ENCODE measurements at places on chromosomes 7 and 10. TPM values are rescaled to one million over a fixed set of nuclear protein-coding genes. Genes with fewer than 3 reads are reported as not detected.

GRCh38 chr10:69996611-69997010 lies 56.0 kb upstream of the MACROH2A2 start:
- DNase-seq = no peak
- no peaks in the 10 kb centered on the region for H3K36me3 ChIP-seq
- H3K27ac ChIP-seq = no peak overlapping the region
- no peaks in the 10 kb centered on the region for H3K4me1 ChIP-seq
- no peak overlapping the region for H3K4me3 ChIP-seq
- H3K27me3 ChIP-seq = peaks cover 2% of the 10 kb centered on the region

- no peak overlapping the region for H3K4me3 ChIP-seq
- H3K4me1 ChIP-seq = no peaks in the 10 kb centered on the region
- no peak for DNase-seq
- H3K27ac ChIP-seq = no peak overlapping the region
- H3K27me3 ChIP-seq = no peaks in the 10 kb centered on the region
- no peaks in the 10 kb centered on the region for H3K36me3 ChIP-seq
Measured at GRCh38 chr10:35797187-35797586, 155.1 kb upstream of the FZD8 start.

DNA sequence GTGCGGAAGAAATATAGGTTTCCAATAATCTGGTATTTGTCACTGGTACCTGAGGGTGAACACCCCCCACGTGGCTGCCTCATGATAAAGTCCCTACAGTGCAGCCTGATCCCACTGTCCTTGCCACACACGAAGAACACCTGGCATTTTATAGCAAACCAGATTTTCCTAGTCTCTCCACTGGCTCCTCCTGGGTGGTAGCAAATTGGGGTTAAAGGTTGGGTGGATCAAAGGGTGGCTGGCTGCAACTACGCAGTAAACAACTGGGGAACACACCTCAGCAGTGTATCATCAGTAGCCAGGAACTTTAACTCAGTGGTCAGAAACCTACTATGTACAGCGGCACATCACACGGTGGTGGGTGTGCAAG lies 10.3 kb downstream of the SEPHS1 start:
- no peak for DNase-seq
- peaks cover 10% of the 10 kb centered on the region for H3K36me3 ChIP-seq
- peaks cover 9% of the 10 kb centered on the region for H3K4me1 ChIP-seq

DNA sequence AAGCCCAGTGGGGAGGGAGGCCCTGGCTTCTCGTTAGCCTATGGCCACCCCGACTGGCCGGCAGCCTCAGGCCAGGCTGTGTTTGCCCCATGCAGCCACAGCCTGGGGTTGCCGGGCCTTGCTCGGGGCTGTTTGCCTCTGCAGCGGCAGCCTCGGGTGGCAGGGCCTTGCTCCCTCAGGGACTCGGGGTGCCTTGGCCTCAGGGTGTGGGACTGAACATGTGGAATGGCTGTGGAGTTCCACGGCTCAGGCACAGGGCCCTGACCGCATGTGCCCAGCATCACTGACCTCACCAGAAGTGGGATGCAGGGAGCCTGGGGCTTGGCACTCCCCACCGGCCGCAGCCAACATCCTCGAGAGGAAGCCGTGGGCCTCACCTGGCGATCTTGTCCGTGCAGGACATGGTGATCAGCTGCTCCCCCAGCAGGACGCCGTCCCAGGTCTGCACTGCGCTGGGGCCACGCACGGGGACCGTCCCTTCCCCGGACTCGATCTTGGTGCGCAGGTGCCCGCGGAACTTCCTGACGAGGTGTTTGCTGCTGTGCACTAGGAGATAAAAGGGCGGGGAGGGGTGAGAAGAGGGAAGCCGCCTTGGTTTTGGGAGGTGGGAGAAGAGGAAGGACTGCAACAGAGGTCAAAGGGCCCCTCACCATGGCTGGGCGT lies 160.5 kb downstream of the WDR37 start:
- no peak overlapping the region for H3K27ac ChIP-seq
- H3K36me3 ChIP-seq = no peaks in the 10 kb centered on the region
- H3K4me3 ChIP-seq = no peak overlapping the region

GRCh38 chr7:115864082-115864481 lies 166.5 kb downstream of the TFEC start:
- no peaks in the 10 kb centered on the region for H3K36me3 ChIP-seq
- no peaks in the 10 kb centered on the region for H3K4me1 ChIP-seq
- H3K4me3 ChIP-seq = no peak overlapping the region
- H3K27me3 ChIP-seq = no peaks in the 10 kb centered on the region

Gene PRKAR2B
- total RNA-seq = 4.0 TPM

Gene ARHGAP19
- 22.6 TPM for total RNA-seq

GRCh38 chr10:121900443-121901174 lies 27.2 kb downstream of the ATE1 start:
- no peak overlapping the region for H3K27ac ChIP-seq
- peaks cover 22% of the 10 kb centered on the region for H3K36me3 ChIP-seq
- DNase-seq = no peak
- no peaks in the 10 kb centered on the region for H3K27me3 ChIP-seq

GRCh38 chr7:38154278-38154677 lies 23.8 kb upstream of the STARD3NL start:
- H3K27ac ChIP-seq = no peak overlapping the region
- DNase-seq = no peak
- no peaks in the 10 kb centered on the region for H3K36me3 ChIP-seq
- H3K4me1 ChIP-seq = no peaks in the 10 kb centered on the region
- H3K4me3 ChIP-seq = no peak overlapping the region
- no peaks in the 10 kb centered on the region for H3K27me3 ChIP-seq

DNA sequence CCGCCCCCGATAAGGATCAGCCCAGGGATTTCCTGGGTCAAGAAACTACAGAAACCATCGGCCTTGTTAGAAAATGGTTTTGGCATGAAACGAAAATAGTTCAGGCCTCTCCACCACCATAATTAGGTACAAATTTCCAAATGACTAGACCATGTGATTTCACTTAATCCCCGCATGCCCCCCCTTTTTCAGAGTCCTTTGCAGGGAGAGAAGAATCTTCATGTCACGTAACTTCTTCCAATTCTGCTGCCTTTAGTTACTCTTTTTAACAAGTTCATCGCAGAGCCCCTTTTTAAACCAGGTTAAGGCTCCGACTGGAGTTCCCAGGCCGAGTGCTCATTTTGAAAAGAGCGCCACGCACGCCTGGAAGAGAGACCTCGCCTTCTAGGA lies 3.4 kb downstream of the PDGFA start:
- H3K4me3 ChIP-seq = no peak overlapping the region
- H3K4me1 ChIP-seq = peaks cover 33% of the 10 kb centered on the region
- no peaks in the 10 kb centered on the region for H3K36me3 ChIP-seq
- no peak for DNase-seq
- peaks cover 18% of the 10 kb centered on the region for H3K27me3 ChIP-seq

Gene CCDC136
- 10.9 TPM for total RNA-seq

Gene LRRC72
- not detected for total RNA-seq

Gene PKD1L1
- 0.38 TPM for total RNA-seq

- H3K4me1 ChIP-seq = peaks cover 16% of the 10 kb centered on the region
- no peak for DNase-seq
- H3K27me3 ChIP-seq = no peaks in the 10 kb centered on the region
- H3K4me3 ChIP-seq = no peak overlapping the region
- H3K36me3 ChIP-seq = no peaks in the 10 kb centered on the region
Measured at GRCh38 chr7:21966271-21966670, 20.6 kb upstream of the CDCA7L start.

Gene DUSP5
- 98.9 TPM for total RNA-seq

Gene ABCA13
- total RNA-seq = 0.09 TPM

Gene PRPS1L1
- not detected for total RNA-seq

- no peak overlapping the region for H3K27ac ChIP-seq
- H3K4me1 ChIP-seq = no peaks in the 10 kb centered on the region
- DNase-seq = no peak
Measured at GRCh38 chr10:121243609-121244241, 354.5 kb downstream of the FGFR2 start.

GRCh38 chr7:155816996-155817395 lies 4.7 kb upstream of the SHH start:
- peaks cover 5% of the 10 kb centered on the region for H3K4me1 ChIP-seq
- H3K27ac ChIP-seq = no peak overlapping the region
- H3K27me3 ChIP-seq = peaks cover 2% of the 10 kb centered on the region
- no peak overlapping the region for H3K4me3 ChIP-seq
- H3K36me3 ChIP-seq = no peaks in the 10 kb centered on the region

Gene WEE2
- total RNA-seq = 0.16 TPM

- H3K27ac ChIP-seq = no peak overlapping the region
- no peak for DNase-seq
- no peaks in the 10 kb centered on the region for H3K27me3 ChIP-seq
- no peak overlapping the region for H3K4me3 ChIP-seq
Measured at GRCh38 chr10:73858013-73858708, 16.2 kb downstream of the CAMK2G start.

- no peak overlapping the region for H3K27ac ChIP-seq
- no peak for DNase-seq
- H3K4me1 ChIP-seq = no peaks in the 10 kb centered on the region
- H3K36me3 ChIP-seq = peaks cover 57% of the 10 kb centered on the region
Measured at GRCh38 chr7:107917763-107918651, 27.0 kb downstream of the DLD start.

- H3K27ac ChIP-seq = no peak overlapping the region
- H3K27me3 ChIP-seq = no peaks in the 10 kb centered on the region
- peaks cover 24% of the 10 kb centered on the region for H3K36me3 ChIP-seq
- no peak for DNase-seq
- H3K4me3 ChIP-seq = no peak overlapping the region
- no peaks in the 10 kb centered on the region for H3K4me1 ChIP-seq
Measured at GRCh38 chr7:87858417-87859100, 17.6 kb downstream of the SLC25A40 start.

GRCh38 chr7:84022684-84023308 lies 171.8 kb downstream of the SEMA3A start:
- no peaks in the 10 kb centered on the region for H3K36me3 ChIP-seq
- no peaks in the 10 kb centered on the region for H3K27me3 ChIP-seq
- H3K4me3 ChIP-seq = no peak overlapping the region

DNA sequence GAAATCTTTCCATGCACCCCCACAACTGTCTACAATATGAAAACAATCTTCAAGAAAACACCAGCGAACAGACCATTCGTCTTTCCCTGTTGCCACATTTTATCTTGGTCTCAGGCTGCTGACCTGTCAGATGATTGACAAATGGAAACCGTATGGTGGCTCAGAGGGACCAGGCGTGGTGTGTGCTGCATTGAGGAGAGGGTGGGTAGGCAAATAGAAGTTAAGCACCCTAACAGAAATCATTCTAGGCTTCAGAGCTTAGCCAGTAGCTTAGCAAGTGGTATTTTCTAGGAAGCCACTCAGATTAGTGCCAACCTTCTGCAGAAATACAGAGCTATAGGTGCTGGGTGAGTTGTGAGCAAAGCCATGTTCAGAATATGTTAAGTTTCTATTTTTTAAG lies 114.9 kb downstream of the DPP6 start:
- H3K27me3 ChIP-seq = no peaks in the 10 kb centered on the region
- no peak overlapping the region for H3K4me3 ChIP-seq
- no peak overlapping the region for H3K27ac ChIP-seq
- DNase-seq = no peak

Gene MIOS
- 28.9 TPM for total RNA-seq

DNA sequence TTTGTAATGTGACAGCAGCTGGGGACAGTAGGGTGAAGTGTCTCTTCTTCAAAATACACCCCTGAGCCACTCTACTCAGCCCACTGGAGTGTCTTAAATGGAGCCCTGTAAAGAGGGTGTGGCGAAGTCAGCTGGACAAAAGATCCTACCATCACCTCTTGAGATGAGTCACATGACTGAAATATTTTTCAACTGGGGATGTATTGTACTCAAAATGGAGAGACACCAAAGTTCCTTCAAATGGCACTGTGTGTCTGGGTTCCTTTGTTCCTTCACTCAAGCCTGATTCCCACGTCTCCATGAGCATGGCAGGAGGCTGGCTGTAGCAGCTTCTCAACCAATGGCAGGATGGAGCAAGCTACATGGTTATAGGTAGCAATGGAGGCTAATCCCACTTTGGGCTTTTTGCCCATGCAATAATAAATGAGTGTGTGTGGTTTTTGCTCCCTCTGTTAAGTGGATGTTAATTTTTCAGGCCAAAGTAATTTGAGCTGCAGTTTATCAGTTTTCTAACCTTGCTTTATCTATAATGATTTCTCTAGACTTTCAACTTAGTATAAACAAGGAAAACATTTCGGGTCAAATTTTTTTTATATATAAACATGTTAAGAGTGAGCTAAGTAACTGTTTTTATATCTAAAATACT lies 68.2 kb downstream of the CLEC2L start:
- H3K27me3 ChIP-seq = no peaks in the 10 kb centered on the region
- H3K27ac ChIP-seq = no peak overlapping the region
- DNase-seq = no peak

DNA sequence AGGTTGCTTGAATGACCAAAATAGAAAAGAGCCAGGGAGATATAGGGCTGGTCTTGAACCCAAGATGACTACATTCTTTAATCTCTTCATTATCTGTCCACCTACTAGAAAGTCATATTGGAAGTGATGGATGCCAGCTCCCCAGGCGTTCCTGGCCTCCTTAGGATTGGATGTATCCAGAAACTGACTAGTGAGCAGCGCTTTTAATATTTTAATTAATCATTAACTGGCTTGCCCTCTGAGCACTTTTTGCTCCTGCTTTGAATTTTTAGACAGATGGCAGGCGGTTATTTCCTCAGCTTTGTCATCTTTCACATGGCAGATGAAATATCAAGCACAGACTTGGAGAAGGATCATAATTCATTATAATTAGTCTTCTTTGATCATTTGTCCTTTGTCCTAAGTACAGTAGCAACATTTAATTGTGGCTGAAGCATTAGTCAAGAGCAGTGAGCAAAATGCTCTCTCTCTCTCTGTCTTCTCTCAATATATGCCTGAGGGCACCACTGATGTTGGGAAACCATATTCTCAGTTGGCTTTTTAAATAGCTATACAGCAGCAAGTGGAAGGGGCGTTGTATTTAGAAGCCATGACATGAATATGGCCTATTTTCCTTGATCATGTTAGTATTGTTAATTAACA lies 588.0 kb downstream of the NRG3 start:
- no peaks in the 10 kb centered on the region for H3K36me3 ChIP-seq
- no peak for DNase-seq
- H3K4me3 ChIP-seq = no peak overlapping the region

Gene MALRD1
- total RNA-seq = not detected

Gene ADCYAP1R1
- total RNA-seq = not detected

- H3K27me3 ChIP-seq = no peaks in the 10 kb centered on the region
- no peak for DNase-seq
- no peaks in the 10 kb centered on the region for H3K4me1 ChIP-seq
- no peak overlapping the region for H3K4me3 ChIP-seq
Measured at GRCh38 chr7:153698046-153698445, 354.2 kb upstream of the DPP6 start.

GRCh38 chr7:37405128-37405527 lies 43.5 kb downstream of the ELMO1 start:
- H3K27ac ChIP-seq = no peak overlapping the region
- DNase-seq = no peak
- H3K27me3 ChIP-seq = no peaks in the 10 kb centered on the region
- no peaks in the 10 kb centered on the region for H3K36me3 ChIP-seq
- H3K4me3 ChIP-seq = no peak overlapping the region

GRCh38 chr7:128364166-128364870 lies 2.8 kb upstream of the PRRT4 start:
- H3K27ac ChIP-seq = no peak overlapping the region
- peaks cover 28% of the 10 kb centered on the region for H3K27me3 ChIP-seq
- no peaks in the 10 kb centered on the region for H3K36me3 ChIP-seq
- DNase-seq = no peak
- H3K4me3 ChIP-seq = no peak overlapping the region
- peaks cover 18% of the 10 kb centered on the region for H3K4me1 ChIP-seq
